ENCODE measurements at places on chromosomes 1 and 21.

DNA sequence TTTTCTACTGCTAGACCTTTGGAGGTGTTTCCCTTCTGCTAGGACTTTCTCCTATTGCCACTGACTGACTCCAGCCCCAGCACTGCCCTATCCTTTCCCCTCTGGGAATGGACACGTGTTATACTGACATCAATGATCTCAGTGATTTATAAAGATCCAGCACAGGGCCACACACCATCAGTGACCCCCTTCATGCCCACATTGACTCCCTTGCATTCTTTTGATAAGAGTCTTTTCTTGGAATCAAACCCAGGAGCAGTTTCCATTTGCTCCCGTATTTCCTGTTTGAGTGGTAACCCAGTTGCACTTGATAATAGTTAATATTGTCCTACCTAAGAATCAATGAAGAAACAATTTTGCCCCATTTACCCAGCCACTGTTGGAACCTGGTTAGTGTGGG, 501.0 kb upstream of the USP24 start:
- DNase-seq: no peak

- no peak for DNase-seq
Observed at GRCh38 chr1:47584249-47584648, 146.4 kb downstream of the FOXD2 start.

GRCh38 chr1:203336097-203336496, 14.8 kb downstream of the FMOD start:
- DNase-seq: no peak

DNA sequence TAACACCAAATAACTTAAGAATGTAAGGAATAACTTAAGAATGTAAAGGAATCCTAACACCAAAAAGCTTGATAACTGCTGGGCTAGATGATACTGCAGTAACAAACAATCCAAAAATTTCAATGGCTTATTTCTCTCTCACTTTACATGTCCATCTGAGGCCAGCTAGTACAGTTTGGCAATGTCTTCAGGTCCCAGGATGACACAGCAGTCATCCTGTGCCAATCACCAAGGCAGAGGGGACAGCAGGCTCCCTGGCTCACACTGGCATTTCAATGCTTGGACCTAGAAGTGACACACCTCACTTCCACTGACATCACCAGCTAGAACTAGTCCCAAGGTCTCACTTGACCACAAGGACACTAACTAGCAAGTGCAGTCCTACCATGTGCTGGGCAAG, 15.3 kb downstream of the DNAJC11 start:
- DNase-seq: no peak

- DNase-seq: no peak
Observed at GRCh38 chr1:38092256-38092655, 45.7 kb upstream of the POU3F1 start.

GRCh38 chr1:58157256-58157655, 389.3 kb downstream of the OMA1 start:
- no peak for DNase-seq
